ENCODE measurements at places on chromosomes 1 and 21. TPM values are rescaled to one million over a fixed set of nuclear protein-coding genes. Genes with fewer than 3 reads are reported as not detected.

Gene KRTAP7-1
- total RNA-seq: not detected

DNA sequence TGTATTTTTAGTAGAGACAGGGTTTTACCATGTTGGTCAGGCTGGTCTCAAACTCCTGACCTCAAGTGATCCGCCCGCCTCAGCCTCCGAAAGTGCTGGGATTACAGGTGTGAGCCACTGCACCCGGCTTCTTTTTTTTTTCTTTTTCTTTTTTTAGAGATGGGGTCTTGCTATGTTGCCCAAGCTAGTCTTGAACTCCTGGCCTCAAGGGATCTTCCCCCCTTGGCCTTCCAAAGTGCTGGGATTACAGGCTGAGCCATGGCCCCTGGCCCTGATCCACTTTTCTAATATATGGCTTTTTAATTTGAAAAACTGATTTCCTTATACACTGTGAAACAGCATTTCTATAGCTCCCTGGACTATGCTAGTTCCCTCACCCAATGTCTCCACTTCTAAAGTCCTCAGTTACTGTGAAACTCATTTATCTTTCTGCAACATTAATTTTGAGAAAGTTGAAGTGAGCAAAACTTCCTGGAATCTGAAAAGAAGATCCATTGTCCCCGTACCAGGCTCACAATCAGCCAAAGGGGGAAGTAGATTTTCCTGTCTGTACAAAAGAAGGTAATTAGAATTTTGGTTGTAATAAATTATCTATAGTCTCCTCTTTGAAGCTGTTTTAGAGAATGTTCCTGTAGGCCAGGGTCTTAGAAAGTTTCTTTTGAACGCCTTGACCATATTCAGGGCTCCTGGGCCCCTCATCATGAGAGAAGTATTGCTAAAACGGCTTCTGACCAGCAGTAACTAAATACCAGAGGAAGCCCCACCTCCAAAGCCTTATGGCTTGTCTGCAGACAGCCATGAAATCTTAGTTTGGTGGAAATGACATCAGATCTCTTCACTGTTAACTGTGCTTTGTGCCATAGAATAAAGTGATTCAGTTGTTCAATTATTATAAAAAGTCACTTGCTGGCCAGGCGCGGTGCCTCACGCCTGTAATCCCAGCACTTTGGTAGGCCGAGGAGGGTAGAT, 34.9 kb downstream of the DEGS1 start:
- DNase-seq: no peak

Gene MAGOH
- total RNA-seq: 104 TPM

GRCh38 chr1:74583397-74583796, 71.0 kb upstream of the LRRC53 start:
- no peak for DNase-seq

Gene RPTN
- not detected for total RNA-seq

Gene PRDM16
- total RNA-seq: not detected

GRCh38 chr1:204318324-204318723, 41.4 kb downstream of the PLEKHA6 start:
- no peak for DNase-seq

- DNase-seq: no peak
Measured at GRCh38 chr1:115076384-115076915, 12.9 kb downstream of the TSPAN2 start.

DNA sequence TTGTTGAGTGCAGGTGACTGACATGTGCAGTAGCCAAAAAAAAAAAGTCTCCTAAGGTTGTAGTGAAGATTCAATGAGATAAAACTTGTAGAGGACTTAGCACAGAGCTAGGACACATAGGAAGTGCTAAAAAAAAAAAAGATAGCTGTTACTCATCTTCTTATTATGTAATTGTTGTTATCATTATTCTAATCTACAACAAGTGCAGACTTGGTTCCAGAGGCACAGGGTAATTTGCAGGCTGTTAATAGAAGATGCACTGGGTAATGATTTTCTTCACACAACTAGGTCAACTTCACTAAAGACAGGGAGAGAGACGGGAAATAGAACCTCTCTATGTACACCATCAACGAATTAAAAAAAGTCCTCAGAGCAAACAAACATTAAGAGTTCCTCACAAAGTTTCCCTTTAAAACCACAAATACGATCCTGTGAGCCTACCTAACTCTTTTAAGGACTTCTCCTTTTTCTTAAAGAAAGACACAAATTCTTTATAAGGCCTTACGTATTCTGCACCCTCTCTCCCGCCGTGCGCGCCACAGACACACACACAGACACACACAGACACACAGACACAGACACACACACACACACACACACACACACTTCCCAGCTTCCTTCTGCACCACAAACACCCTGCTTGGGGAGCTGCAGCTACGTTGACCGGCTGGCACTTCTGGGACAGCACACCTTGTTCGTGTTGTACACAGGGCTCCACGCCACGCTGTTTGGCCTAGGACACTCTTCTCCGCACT, 49.8 kb upstream of the GADD45A start:
- no peak for DNase-seq

- no peak for DNase-seq
Measured at GRCh38 chr1:218948446-218948845, 225.2 kb upstream of the LYPLAL1 start.

Gene NBL1
- 53.0 TPM for total RNA-seq

Gene SRGAP2B
- total RNA-seq: 44.4 TPM

DNA sequence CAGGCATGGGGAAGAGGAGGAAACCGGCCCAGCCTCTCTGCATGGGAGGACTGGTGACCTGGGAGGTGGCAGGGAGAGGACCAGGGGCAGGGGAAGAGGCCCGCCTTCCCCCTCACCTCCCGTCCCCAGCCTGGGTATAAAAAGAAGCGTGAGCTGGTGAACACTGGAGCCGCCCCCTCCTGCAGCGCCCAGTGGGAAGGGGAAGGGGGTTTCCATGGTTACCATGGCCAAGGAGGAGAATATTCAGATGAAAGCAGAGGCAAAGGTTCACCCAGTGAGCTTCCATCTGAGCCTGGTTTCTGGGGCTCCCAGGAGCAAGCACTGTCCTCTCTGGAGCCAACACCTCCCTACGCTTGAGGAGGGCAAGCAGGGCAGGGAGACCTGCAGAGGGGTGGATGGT, 54.9 kb downstream of the ACOT7 start:
- DNase-seq: no peak

DNA sequence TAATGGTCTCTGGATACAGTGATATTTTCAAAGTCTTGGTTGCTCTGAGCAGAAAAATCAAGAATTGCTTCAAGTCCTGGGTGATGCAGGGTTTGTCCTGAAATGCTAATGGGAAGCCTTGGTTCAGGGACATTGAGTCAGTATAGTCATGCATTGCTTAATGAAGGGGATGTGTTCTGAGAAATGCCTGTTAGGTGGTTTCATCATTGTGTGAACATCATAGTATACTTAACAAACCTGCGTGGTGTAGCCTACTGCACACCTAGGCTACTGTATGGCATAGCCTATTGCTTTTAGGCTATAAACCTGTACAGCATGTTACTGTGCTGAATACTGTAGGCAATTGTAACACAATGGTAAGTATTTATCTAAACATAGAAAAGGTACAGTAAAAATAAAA, 36.4 kb downstream of the TBCE start:
- no peak for DNase-seq

Gene PAQR6
- 5.0 TPM for total RNA-seq

GRCh38 chr21:15063814-15064575, 805 bp downstream of the NRIP1 start:
- no peak for DNase-seq

GRCh38 chr1:42282024-42282579, 52.9 kb downstream of the FOXJ3 start:
- DNase-seq: no peak

GRCh38 chr1:84550826-84551225, 23.4 kb downstream of the CTBS start:
- DNase-seq: no peak

GRCh38 chr1:116873680-116874271, 35.9 kb upstream of the PTGFRN start:
- DNase-seq: no peak

DNA sequence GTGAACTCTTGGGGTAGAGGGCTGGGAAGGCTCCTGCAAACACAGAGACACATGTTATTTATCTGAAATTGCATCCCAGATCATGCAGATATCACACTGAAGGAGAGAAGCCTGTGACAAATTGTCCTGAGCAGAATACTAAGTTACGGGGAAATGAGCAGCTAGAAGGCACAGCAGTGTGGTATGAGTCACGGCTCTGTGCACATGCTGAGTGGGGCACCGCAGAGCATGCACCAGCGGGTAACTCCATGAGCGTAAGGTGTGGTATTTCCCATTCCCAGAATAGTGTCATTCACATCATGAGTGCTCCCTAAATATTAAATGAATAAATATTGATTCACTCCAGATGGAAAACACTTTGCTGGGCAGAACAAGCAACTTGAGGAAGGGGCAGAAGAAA, 21.3 kb upstream of the FCRL2 start:
- DNase-seq: no peak

DNA sequence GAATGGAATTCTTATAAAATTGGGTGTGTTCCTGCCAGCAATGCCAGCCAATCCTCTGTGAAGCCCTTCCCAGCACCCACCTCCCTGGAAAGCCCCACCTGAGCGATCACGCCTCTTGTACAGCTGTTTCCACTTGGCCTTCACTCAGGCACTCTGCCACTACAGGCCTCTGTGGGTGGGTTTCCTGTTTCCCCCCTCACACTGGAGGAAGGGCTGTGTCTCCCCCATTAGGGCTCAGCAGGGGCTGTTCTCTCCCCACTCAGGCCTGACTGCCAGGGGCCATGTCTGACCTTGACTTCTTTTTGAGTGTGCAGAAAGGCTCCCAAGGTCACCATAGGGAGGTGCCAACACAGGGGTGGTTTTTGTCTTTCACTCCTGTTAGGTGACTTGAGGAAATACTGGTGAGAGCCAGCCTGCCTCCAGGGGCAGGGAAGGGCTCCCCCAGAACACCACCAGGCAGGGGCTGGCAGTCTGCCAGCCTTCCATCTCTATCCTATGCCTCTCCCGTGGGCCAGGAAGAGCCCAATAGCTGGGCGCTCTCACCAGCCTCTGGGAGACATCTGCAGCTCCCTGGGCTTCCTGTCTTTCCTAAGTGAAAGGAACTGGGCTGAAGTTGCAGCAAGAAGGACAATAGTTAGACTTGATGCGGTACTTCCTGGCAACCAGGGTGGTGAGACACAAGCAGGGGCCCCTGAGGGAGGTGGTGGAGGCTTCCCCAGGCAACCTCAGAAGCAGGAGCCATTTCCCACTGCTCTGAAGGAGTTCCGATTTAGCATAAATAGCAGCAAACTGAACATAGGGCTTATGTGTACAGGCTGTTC, 49.1 kb downstream of the ELK4 start:
- DNase-seq: no peak

Gene SLC25A33
- 12.5 TPM for total RNA-seq

DNA sequence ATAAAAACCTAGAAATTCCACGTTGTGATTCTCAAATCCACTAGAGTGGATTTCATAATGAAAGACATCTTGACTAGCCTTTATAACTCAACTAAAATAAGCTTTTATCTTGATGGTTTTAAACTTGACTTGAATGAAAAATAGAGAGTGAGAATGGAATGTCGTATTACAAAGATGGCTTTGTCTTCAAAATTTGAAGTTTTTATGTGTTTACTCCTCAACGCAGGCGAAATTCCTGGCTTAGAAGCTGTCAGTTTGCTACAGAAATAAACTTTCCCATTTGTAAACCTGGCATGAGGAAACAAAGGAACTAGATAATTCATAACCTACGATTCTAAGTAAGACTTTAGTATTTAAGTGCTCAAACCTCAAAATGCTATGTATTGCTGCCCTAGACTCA, 90.0 kb upstream of the KRTAP19-8 start:
- DNase-seq: no peak

DNA sequence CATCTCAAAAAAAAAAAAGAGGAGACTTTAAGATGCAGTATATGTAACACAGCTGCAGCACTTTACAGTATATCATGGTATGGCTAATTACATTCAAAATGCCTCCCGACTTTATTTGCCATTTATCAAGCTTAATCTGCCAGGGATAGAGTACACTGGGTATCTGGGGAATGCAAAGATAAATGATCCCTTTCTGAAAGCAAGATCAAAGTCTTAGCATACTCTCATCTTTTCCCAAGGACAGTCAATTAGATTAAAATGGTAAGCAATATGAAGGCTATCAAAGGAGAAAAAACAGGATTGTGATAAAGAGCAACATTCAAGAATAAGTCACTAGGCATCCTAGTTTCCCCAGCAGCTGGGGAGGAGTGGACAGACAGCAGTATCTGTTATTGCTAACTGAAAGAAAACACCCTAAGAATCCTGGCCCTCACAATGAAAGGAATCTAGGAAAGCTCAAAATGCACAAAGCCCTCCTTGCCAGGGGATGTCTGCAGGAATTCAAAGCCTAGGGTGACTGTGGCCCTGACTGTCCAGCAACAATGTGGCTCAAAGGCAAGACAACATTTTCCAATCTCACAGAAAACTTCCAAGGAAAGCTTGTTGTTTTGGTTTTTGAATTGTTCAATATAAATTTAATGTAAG, 56.7 kb upstream of the RAP1GAP start:
- no peak for DNase-seq

DNA sequence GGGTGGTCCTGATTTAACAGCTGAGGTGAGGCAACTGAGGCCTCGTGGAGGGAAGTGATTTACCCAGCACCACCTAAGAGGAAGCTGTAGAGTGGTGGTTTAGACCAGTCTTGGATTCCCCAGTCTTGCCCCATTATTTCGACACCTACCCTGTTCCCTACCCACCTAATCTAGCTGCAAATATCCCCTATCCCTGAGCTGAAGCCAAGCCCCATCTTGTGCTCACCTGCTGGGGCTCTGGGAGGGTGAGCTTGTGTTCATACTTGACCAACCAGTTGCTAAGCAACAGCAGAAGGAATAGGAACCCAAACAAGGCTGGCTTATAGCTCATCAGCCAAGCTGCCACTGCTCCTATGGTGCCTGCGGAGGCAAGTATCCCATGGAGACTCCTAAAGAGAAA, 2.0 kb downstream of the TEX46 start:
- DNase-seq: no peak

Gene PLA2G2F
- total RNA-seq: not detected

Gene SLFNL1
- total RNA-seq: not detected

DNA sequence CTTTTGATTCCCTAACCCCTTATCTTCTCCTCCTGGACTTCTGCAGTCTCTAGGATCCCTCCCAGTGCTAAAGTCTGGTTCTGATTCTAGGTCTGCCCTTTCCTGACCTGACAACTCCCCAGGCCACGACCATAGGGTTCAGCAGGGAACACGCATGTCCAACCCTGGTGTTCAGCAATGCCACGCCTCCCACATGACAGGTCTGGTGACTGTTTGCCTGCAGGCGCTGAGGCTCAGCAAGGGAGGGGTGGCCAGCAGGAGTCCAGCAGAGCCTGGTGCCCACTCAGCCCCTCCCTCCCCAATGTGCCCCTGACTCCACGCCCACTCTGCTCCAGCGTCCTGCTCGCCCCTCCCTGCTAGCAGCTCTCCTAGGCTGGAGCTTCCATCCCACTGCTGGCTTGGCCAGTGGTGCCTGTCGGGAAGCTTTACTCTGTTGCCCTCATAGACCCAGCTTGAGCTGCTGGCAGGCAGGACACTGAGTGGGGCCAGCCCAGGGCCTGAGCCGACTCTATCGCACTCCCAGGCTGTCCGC, 17.3 kb downstream of the SLC9A1 start:
- no peak for DNase-seq

Gene PADI4
- total RNA-seq: 0.17 TPM

Gene SPRR1A
- not detected for total RNA-seq
